Dermis microvascular lymphatic vessel endothelial cell (primary cell): ENCODE measurements at places on chromosomes 4 and X.
A peak's percentile ranks its signal among the peaks of the same experiment; 100 is the strongest.

DNA sequence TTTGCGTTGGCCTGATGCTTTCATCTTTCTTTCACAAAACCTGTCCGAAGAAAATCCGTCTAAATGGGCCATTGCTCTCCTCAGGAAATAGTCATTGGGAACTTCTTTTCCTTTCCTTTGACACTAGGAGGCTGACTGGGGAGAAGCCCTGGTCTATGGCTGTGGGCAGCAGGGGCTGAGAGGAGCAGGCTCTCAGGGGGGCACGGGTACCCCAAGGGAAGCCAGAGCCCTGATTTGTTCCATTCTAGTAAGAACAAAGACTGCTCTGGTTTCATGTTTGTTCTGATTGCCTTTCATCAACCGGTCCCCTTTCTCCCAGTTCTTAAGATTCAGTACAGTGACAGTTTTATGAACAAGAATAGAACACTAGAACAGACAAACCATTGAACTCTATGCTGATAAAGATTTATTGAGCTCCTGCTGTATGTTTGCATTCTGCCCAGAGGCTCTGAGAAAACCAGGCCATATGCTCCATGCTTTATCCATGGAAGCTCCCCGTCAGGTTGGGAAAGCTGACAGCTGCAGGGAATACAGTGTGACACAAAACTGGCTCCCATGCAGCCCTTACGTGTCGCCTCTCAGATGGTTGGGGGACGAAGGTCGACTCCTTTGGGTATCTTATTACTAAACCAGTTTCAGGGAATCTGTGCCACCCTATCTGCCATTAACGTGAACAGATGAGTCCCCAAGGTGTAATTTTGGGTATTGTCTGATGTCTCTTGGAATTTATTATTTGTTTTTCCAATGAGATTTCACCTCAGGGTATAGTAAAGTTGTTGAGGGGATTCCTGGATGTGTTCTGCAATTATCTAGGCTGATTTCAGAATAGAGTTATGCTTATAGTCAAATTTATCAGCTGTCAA is 72.4 kb upstream of the MSANTD1 start:
- no peak for DNase-seq

DNA sequence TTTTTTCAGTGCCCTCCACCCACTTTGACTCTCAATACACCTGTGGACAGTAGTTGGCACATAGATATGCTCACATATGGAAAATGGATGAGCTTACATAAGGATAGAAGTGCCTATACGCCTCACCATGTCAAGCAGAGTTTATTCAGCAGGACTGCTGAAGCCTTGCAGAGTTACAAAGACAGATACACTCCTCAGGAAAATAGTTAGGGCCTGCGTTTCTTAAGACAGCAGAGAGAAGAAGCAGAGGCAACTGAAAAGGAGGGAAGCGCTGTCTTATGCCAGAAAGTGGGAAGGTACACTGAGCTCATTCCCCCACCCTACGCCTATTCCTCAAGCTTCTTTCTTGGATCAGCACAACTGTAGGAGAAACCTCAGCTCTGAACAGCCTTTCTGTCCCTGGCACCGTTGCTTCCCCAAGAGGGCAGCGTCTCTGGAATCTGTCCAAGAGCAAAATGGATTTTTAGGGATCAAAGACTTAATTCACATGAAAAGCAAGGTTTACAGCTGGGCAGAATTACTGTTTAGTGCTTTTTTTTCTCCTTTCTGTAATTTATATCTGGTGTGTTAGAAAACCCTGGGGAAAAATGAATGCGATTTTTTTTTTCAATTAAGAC is 37.3 kb upstream of the MBTPS2 start:
- DNase-seq, result no peak

DNA sequence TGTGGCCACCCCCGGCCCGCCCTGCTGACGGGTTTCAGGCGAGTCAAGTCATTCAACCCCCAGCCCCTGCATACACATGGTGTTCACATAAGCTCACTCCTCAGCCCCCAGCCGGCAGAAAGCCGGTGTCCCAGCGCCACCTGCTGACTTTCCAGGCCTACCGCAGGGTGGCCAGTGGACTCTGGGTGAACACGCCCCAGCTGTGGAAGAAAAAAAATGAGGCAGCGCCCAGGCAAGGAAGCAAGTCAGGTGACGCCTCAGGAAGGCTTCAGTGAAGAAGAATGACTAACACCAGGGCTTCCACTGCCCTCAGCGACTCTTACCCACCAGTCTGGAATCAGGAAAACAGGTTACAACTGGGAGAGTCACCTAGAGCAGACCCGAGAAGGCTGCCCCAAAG is 15.8 kb downstream of the BCAP31 start:
- peak; percentile 79 for DNase-seq

GRCh38 chr4:17128268-17128667 is 229.8 kb upstream of the LDB2 start:
- no peak for DNase-seq
